Progenitor cell of endocrine pancreas (in vitro differentiated cells): ENCODE measurements at places on chromosomes 6 and 20. TPM values are rescaled to one million over a fixed set of nuclear protein-coding genes. Genes with fewer than 3 reads are reported as not detected.

UBD gene
- 1.9 and 2.6 TPM in 2 replicates for total RNA-seq

CYP24A1 gene
- total RNA-seq, result not detected in 2 replicates

PRSS35 gene
- total RNA-seq, result 8.5 and 9.9 TPM in 2 replicates

- H3K36me3 ChIP-seq, result no peaks in the 10 kb centered on the region
- H3K4me3 ChIP-seq, result no peak overlapping the region
- H3K27ac ChIP-seq, result no peak overlapping the region
- H3K4me1 ChIP-seq, result no peaks in the 10 kb centered on the region
- peaks cover 6% of the 10 kb centered on the region for H3K27me3 ChIP-seq
- no peak for DNase-seq
Observed at GRCh38 chr6:44731485-44732095, 344.1 kb downstream of the CDC5L start.

- no peak for DNase-seq
- H3K4me3 ChIP-seq, result no peak overlapping the region
- H3K27me3 ChIP-seq, result peaks cover 21% of the 10 kb centered on the region
Observed at GRCh38 chr6:64090352-64090751, 454.8 kb downstream of the PHF3 start.
